ENCODE measurements at places on chromosomes 4 and X. TPM values are rescaled to one million over a fixed set of nuclear protein-coding genes. Genes with fewer than 3 reads are reported as not detected.

DNA sequence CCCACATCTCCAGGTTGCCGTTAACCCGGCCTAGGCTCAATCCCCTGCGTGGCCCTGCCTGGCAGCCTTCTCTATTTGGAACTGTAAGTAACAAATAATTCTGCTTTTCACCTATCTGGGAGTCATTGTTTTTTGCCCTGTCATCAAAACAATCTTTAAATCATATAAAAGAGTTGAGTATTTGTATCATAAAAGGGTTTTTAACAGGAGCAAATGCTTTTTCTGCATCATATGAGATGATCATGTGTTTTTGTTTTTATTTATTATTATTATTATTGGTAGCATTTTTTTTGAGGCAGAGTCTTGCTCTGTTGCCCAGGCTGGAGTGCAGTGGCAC is 10.0 kb upstream of the TLR3 start:
- no peak for DNase-seq

DNA sequence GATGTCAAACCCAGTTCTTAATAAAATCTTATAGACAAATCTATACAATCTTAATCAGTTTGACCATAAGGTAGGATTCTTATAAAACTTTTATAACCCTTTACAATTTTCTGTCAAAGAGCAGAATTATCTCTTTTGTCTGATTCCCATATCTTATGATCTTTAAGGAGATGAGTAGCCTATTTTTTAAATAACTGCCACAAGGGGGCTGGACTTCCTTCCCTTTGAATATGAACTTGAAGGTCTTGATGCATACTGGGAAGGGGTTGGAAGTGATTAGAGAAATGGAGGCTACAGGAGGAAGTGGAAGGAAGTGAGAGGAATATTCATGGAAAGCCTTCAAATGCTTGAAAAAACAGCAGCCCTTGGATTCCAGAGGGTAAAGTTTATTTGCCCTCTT is 111.1 kb downstream of the APOOL start:
- no peak for DNase-seq

GRCh38 chrX:135923353-135923752 is 29.8 kb downstream of the SAGE1 start:
- no peak for DNase-seq

Gene CITED1
- total RNA-seq = 1.0 TPM

Gene ARAF
- total RNA-seq = 2.0 TPM

Gene SOD3
- total RNA-seq = not detected
